ENCODE measurements at places on chromosomes 11 and 22.
A peak's percentile ranks its signal among the peaks of the same experiment; 100 is the strongest.

GRCh38 chr11:76810151-76810853 is 27.1 kb downstream of the TSKU start:
- peak; percentile 53 for DNase-seq

GRCh38 chr11:75145196-75145971 is 5.5 kb upstream of the SLCO2B1 start:
- DNase-seq, result no peak

GRCh38 chr11:130634961-130635473 is 186.6 kb downstream of the ADAMTS15 start:
- DNase-seq, result no peak

DNA sequence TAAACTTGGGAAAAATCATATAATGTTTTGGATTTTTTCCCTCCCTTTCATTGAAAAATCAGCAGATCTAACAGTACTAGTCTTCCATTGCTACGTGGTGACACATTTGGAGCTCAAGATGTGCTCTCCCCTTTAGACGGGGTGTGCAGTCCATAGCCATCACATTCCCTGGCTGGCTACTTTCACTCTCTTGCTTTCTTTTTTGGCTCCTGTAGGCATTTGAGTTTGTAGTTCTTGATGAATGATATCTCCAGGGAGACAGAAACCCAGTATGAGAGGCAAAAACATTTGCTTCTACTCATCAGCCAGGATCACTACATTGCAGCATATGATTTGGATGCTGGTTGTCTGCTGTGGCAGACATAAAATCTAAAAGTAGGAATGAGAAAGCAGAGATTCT is 12.1 kb downstream of the CCDC81 start:
- no peak for DNase-seq

DNA sequence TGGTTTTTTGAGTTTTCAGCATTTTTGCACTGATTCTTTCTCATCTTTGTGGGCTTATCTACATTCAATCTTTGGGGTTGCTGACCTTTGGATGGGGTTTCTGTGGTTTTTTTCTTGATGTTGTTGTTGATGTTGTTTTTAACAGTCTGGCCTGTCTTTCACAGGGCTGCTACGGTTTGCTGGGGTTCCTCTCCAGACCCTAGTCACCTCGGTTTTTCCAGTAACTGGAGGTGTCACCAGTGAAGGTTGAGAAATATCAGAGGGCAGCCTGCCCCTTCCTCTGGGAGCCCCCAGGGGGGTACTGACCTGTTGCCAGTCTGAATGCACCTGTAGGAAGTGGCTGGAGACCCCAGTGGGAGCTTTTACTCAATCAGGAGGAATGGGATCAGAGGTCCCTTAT is 365.4 kb downstream of the JRKL start:
- no peak for DNase-seq

- DNase-seq, result no peak
Measured at GRCh38 chr11:61067782-61068446, 34.4 kb upstream of the CD5 start.

DNA sequence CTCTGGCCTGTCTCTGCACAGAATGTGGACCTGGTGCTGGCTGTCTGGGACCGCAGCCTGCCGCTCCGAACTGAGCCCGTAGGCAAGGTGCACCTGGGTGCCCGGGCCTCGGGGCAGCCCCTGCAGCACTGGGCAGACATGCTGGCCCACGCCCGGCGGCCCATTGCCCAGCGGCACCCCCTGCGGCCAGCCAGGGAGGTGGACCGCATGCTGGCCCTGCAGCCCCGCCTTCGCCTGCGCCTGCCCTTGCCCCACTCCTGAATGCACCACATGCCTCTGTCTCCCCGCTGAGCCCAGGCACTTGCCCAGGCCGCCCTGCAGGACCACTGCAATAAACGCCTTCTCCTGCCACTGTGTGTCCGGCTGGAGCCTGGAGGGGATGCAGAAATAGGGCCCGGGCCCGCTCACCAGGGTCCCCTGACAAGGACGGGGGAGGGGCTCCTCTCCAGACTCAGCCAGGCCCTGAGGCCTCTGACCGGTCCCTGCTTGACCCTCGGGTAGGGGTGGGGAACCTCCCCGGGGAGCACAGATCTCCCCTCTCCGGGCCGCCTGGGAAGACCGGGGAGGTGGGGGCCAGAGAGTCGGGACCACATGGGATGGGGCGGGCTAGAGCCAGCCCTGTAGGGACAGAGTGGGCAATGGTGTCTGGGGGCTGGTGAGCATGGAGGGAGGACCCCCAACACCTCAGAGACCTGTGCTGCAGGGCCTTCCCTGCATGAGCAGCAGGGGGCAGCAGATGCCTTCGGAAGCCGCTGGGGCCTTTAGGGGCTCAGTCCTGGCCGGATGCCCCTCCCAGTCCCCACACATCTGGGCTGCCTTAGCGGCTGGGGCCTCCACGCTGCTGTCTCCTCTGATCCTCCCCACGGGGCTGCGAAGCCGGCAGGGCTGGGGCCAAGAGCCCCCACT is 1.4 kb upstream of the TNNI2 start:
- DNase-seq, result peak; percentile 89

DNA sequence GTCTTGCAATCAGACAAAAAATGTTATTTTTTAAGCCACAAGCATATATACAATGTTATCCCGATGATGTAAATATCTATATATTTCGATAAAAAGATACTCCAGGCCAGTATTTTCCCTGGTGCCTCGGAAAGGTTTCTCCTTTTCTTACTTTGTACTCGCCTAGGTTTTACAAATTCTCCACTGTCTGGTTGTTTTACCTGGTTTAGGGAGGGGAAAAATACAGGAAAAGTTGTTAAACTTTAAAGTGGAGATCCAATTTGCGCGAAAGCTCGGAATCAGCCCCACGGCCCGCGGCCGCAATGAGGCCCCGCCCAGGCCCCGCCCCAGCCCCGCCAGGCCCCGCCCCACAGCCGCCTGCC is 58.4 kb upstream of the WNT7B start:
- DNase-seq, result no peak

DNA sequence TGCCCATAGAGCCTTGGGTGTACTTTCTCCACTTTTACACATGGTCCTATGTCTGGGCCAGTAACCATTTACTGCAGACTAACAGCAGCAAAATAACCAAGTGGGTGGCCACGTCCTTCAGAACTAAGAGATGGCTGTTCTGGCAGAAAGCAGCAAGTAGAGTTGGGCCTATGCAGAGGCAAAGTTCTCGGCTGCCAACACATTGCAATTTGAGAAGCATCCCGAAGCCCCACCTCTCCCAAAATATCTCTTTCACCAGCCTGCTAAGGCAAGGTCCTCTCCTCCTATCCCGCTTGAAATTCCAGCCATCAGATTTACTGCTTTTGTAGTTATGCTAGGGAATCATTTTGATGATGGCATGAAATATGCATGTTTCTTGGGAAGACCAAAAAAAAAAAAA is 118.5 kb upstream of the APOA1 start:
- no peak for DNase-seq

- no peak for DNase-seq
Measured at GRCh38 chr11:77038825-77039326, 4.7 kb downstream of the B3GNT6 start.

- DNase-seq, result no peak
Measured at GRCh38 chr11:71245601-71246391, 6.6 kb downstream of the SHANK2 start.

DNA sequence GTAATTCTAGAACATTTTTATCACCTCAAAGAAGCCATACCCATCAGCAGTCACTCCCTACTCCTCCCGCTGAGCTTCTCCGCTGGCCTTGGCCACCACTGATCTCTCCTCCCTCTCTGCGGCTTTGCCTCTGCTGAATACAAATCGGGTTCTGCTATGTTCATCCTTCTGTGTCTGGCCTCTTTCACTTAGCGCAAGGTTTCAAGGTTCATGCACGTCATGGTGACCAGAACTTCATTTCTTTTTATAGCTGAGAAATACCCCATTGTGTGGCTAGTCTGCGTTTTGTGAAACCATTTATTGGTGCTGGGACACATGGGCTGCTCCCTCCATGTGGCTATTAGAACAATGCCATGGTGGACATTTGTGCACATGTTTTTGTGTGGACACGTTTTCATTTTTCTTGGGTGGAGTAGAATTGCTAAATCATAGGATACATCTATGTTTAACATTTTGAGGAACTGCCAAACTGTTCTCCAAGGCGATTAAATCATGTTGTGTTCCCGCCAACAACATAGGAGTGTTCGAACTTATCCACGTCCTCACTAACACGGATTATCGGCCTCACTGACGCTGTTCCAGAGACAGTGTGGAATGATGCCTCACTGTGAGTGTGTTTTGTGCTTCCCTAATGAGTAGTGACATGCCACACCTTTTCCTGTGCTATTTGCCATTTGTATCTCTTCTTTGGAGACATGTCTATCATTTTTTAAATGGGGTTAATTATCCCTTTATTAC is 24.2 kb upstream of the KRTAP5-6 start:
- DNase-seq, result no peak

- DNase-seq, result no peak
Measured at GRCh38 chr11:1782831-1783724, 19.4 kb upstream of the CTSD start.

GRCh38 chr11:4704790-4705334 is 278 bp downstream of the MMP26 start:
- DNase-seq, result no peak

All from stimulated activated naive CD8-positive, alpha-beta T cell treated with anti-CD3 and anti-CD28 coated beads, Interleukin-15, amount 100 ng/mL, for 72 hours (primary cell).